Effector memory CD4-positive, alpha-beta T cell (primary cell): ENCODE measurements at places on chromosomes 1 and 21.

DNA sequence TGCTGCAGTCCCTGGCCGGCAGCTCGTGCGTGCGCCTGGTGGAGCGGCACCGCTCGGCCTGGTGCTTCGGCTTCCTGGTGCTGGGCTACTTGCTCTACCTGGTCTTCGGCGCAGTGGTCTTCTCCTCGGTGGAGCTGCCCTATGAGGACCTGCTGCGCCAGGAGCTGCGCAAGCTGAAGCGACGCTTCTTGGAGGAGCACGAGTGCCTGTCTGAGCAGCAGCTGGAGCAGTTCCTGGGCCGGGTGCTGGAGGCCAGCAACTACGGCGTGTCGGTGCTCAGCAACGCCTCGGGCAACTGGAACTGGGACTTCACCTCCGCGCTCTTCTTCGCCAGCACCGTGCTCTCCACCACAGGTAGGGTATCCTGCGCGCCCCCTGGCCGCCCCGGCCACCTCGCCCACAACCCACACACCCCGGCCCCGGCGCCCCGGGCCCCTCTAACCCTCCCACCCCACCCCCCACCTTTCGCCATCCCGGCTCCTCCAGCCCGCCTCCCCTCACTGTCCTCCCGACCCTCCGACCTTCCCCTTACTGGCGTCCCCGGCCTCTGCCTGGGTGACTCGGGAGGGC lies 352 bp downstream of the KCNK1 start:
- DNase-seq, result no peak

DNA sequence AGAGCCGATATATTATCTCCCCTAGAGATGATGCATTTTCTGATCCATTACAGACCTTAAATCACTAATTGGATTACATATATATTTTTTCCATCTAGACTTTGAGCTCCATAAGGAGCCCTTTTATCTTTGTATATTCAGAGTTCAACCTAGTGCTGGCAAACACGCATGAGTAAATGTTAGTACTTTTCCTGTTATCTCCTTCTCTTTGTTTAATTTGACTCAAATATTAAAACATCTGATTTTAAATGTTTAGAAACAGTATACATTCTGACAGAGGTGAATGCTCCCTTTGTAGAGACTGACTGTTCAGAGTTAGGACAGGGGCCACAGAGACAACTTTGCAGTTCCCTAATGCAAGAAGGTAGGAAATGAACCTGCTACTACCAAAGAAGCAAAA lies 37.1 kb downstream of the EIF2B3 start:
- DNase-seq, result no peak

DNA sequence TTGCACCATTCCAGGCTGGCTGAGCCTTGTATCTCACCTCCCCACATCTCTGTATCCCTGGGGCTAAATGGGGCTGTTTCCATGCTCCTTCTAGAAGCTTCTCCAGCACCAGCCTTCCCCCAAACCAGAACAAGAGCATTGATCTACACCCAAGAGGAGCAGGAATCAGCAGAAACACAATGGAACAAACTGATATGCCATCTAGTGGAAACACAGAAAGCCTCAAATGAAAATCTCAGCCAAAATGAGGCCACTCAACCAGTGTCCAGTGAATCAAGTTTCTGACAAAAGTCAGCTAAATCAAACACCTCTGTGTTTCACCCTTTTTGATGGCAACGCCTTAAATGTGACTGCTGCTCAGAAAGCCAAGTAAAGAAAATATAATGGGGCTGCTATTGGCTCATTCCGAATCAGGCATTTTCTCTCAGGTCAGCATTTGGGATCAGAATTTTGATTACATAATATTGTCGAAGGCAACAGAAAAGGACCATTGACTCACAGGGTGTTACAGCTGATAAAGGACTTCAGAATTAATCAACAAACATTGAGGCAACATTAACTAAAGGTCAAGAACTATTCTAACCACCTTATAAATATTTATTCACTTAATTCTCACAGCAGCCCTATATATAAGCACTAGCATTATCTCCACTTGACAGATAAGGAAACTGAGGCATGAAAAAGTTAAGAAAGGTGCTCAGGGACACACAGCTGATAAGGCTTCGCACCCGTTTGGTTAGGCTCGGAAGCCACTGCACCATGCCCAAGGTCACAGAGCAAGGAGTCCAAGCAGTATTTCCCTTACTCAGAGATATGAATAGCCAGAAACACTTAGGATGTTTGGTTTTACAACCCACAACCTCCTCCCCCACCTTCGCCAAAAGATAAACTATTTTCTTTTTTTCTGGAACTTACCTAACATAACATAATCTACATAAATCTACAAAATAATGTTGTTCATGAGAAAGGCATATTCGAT lies 85.8 kb upstream of the KCNJ15 start:
- DNase-seq, result no peak

DNA sequence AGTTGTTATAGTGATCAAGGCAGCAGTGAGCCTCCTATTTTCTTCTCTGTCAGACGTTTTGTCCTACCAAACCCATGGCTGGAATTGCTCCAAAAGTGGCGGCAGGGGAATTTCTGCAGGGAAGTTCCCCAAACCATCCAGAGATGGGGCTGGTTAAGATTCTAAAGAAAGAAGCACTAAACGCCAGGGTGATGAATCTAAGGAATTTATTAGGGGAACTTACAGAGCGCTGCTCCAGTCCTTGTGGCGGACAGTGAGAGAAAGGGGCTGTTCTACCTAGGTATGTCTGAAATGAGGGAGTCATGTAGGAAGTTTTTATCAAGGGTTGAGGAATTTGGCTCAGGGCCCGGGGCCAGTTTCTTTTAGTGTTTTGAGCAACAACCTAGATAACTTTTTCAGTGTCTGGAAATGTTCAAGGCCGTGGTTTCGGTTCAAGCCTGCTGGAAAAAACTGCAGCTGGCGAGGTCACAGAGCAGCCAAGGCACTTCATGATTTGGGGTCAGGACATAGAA lies 222.4 kb upstream of the B3GALT2 start:
- no peak for DNase-seq

- no peak for DNase-seq
These were observed 31.3 kb downstream of the ZBTB8B start for GRCh38 chr1:32496127-32496526.

DNA sequence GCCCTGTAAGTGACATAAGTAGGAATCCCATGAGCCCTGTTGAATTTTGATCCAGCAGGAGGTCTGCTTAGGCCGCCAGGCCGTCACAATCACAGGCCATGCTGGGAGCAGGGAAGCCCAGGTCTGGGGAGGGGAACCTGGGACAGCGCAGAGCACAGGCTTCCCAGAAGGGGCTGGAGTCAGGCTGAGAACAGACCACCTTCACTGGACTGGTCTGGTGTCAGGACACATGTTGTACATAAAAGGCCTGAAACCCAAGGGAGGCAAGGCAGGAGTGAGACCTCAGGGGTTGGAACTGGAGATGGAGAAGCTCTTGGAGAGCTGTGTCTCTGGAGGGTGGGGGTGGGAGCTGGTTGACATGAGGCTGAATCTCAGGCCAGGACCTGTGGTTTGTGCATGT lies 63.3 kb upstream of the ARTN start:
- no peak for DNase-seq
